ENCODE measurements at places on chromosomes 1 and 21.

GRCh38 chr1:21435646-21436487, 4.1 kb upstream of the NBPF3 start:
- no peak for DNase-seq

DNA sequence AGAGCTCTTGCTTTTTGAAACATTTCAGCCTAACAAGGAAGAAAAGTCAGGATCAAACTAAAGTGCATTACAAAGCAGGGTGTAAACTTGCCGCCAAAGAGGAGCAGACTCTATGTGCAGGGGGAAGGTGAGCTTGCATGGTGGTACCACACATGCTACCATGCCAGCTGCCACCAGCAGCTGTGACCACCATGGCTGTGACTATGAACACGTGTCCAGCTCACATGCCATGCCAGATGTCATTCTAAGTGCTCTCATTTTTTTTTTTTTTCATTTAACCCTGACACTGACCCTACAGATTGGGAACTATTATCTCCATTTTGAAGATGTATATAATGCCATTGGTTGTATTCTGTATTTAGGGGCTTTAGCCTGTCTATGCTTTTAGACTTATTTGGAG, 79.0 kb downstream of the PCP4 start:
- no peak for DNase-seq

DNA sequence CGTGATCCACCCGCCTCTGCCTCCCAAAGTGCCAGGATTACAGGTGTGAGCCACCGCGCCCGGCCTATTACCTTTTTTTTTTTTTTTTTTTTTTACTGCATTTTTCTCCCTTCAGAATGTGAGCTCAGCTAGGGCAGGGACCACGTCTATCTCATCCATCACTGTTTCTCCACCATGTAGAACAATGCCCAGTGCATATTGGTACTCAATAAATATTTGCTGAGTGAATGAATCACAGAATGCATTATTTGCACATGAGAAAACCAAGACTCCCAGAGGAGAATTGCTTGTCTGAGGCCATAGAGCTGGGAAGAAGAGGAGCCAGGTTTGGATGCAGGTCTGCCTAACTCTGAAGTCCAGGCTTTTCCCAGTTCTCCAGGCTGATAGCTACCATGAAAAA, 8.2 kb upstream of the SLC9A1 start:
- DNase-seq: no peak

GRCh38 chr1:153670257-153670858, 435 bp downstream of the ILF2 start:
- DNase-seq: no peak

- DNase-seq: peak; percentile 46
Observed at GRCh38 chr1:106620521-106620954, 435.9 kb upstream of the PRMT6 start.

DNA sequence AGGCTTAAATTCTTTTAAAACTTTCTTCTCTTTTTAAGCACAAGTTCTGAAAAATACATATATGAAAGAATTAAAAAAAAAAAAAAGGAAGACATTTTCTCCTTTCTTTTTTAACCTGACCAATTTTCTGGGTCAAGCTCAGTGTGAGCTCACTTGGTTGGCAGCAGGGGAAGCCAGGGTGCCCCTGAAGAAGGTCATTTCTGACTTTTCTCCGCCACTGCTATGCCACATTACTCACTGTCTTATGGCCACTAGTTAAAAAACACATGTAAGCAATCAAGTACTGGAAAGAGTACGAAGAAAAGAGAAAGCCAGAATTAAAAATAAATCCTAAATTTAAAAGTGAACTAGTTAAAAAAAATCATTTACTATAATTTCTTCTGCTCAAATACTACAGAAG, 275.0 kb downstream of the NEGR1 start:
- DNase-seq: peak; percentile 2

GRCh38 chr1:11463177-11463576, 15.8 kb upstream of the DISP3 start:
- DNase-seq: no peak

GRCh38 chr21:21232320-21232719, 234.1 kb downstream of the NCAM2 start:
- DNase-seq: peak; percentile 56

DNA sequence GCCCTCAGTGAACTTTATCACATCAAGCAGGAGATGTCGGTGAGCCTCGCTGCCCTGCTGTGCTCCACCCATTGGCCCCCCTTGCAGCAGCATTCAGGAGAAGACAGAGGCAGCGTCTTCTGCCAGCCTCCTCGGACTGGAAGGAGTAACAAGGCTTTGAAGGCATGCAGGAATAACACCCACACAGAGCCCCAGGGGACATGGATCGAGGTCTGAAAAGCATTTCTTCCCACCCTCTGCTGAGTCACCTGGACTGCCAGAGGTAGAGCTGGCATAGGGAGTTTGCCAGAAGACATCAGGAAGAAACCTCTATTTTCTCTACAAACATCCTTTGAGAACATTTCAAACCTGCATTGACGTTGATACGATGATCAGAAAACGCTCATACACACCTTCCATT, 42.9 kb downstream of the COL18A1 start:
- DNase-seq: no peak

- DNase-seq: no peak
Observed at GRCh38 chr1:201116091-201116490, 3.9 kb upstream of the CACNA1S start.

- DNase-seq: no peak
Observed at GRCh38 chr1:223052931-223053330, 90.1 kb downstream of the TLR5 start.

DNA sequence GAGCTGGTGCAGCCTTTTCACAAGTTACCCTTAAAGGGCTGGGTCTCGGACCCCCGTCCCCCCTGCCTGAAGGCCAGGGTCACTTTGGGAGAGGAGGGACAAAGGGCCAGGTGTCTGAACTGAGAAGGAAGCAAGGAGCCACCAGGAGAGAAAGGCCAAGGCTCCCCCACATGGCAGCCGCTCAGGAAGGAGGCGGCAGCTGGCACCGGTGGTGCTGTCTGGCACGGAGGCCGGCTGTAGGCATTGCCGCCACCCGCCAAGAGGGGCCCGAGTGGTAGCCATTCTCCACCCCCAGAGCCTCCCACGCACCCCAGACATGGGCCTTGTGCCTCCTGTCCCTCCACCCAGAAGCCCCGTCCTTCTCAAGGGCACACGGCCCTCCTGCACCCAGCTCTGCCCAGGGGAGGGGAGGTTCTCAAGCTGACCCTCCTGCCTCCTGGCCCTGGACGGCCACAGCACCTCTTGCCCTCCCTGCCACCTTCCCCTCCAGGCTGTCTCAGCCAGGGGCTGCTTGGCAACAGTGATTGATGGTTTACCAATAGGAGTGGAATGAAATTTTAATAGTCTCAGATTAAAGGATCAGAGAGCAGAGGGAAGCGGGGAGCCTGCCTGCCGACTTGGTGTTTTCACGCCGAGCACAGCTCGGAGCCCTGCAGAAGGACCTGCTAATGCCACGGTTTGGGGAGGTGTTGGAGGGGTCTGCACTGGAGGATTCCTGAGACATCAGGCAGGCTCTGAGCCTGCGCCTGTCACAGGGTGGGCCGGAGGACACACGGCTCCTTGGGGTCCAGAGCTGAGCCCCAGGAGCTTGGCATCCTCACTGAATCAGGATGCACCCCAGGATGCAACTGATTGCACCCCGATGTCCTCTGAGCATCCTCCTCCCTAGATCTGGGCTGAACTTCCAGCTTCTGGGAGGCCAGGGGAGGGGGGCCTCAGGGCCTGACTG, 211.9 kb upstream of the VAMP3 start:
- DNase-seq: no peak

DNA sequence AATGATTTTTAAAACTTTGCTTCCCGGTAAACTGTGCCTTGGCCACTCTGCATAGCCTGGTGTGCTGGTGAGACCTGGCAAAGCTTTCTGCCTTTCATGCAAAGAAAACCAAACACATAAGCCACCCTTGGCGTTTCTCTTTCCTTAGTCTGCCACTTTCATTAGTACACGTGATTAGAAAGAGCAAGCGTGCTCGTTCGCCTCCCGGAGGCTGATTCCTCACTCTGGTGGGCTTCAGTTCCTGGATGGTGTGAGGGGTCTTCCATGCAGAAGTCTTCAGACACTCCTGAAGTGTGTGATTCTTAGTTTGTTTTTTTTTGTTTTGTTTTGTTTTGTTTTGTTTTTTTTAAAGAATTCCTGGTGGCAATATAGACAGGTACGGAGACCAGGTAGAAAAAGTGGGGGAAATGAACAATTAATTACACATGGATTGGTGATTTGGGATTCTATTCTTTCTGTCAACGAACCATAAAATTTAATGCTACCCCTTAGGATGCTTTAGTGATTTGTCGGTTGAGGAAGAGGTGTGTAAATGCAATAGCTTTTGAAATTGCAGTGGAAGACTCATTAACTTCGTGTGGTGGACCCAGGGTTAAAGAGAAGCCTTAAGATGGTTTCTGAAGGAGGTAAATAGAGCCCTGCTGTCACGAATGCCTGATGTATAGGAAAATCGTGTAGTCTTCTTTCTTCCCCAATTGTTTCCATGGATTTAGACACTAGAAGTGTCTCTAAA, 2.1 kb downstream of the GALNT2 start:
- no peak for DNase-seq

GRCh38 chr21:29347274-29347681, 48.6 kb downstream of the BACH1 start:
- DNase-seq: no peak

- DNase-seq: no peak
Observed at GRCh38 chr1:25706146-25707089, 89.8 kb downstream of the MAN1C1 start.

- no peak for DNase-seq
Observed at GRCh38 chr1:222040121-222040805, 298.4 kb upstream of the DUSP10 start.

GRCh38 chr1:218683242-218683641, 338.1 kb downstream of the TGFB2 start:
- peak; percentile 41 for DNase-seq

GRCh38 chr1:28341591-28341990, 12.8 kb downstream of the MED18 start:
- DNase-seq: peak; percentile 16

GRCh38 chr1:234777856-234778220, 167.9 kb upstream of the IRF2BP2 start:
- no peak for DNase-seq

DNA sequence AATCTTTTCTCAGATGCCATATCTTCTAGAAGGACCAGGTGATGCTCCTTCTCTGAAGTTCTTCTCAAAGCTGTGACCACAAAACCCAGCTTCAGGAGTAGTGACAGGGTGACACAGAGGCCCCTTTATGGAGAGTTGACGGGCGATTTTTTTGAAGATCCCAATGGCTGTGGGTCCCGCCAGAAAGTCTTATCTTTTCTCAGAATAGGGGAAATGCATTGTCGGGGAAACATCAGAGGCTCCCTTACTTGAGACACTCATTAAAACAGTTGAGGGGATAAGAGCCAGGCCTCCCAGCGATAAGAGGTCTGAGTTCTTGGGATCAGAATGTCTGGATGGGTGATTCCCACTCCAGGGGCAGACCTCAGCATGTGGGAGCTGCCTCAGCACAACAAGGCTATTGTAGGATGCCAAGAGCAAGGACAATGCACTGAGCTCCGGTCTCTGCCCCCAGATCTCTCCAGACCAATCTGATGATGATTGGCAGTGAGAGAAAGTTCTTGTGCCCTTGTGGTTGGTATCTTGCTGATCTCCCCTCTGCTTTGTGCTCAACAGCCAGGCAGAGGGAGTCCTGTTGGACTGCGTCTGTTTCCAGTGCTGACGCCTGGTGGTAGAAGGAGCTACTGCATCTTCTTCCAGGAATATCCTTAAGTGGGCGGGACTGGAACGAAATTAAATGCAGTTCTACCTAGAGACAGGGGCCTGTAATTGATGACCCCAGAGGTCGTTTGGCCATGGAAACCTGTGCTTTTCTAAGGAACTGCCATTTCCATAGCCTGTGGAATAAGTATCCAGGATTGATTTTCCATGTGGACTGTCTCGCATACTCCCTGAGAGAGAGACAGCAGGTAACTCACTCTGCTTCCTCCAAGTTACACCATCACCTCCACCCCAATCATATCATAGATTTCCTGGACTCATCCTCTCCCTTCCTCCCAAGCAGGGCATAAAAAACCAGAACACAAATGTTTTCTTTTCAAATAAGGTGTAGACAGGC, 6.8 kb upstream of the ACKR1 start:
- peak; percentile 74 for DNase-seq

- DNase-seq: peak; percentile 40
Observed at GRCh38 chr1:224770336-224770693, 154.2 kb downstream of the CNIH3 start.

DNA sequence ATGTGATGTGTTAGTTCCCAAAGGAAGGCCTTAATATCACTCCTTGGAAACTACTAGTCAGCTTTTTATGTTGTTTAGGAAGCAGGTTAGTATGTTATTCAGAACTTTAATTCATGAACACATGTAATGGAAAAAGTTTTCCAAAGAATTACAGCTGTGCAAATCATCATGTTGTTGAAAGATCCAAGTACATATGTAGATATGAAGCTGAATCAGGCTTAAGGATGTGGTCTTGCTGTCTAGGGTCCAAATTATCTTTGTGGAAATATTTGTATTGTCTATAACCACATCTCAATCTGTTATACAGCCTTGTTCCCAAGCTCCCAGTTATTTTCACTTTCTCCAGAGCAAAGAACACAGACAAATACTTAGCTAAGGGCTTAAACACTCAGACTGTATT, 231.6 kb downstream of the TPR start:
- DNase-seq: peak; percentile 30

DNA sequence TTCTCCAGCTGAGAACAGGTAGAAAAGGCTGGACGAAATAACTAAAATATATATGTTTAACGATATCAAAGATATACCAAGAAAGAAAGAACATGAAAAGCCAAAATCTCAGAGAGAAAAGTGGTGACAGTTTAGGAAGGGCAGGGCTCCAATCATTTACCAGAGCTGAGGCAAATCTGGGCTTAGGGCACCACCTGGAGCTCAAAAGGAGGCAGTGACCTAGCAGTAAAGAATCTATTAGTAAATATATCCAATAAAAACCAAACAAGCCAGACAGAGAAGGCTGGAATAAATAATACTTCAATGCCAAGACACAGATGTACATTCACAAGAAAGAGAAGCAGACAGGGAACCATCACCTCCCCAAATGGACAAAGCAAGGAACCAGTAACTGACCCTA, 43.5 kb downstream of the CHIA start:
- no peak for DNase-seq

GRCh38 chr1:235741294-235741693, 91.7 kb upstream of the GNG4 start:
- peak; percentile 91 for DNase-seq

DNA sequence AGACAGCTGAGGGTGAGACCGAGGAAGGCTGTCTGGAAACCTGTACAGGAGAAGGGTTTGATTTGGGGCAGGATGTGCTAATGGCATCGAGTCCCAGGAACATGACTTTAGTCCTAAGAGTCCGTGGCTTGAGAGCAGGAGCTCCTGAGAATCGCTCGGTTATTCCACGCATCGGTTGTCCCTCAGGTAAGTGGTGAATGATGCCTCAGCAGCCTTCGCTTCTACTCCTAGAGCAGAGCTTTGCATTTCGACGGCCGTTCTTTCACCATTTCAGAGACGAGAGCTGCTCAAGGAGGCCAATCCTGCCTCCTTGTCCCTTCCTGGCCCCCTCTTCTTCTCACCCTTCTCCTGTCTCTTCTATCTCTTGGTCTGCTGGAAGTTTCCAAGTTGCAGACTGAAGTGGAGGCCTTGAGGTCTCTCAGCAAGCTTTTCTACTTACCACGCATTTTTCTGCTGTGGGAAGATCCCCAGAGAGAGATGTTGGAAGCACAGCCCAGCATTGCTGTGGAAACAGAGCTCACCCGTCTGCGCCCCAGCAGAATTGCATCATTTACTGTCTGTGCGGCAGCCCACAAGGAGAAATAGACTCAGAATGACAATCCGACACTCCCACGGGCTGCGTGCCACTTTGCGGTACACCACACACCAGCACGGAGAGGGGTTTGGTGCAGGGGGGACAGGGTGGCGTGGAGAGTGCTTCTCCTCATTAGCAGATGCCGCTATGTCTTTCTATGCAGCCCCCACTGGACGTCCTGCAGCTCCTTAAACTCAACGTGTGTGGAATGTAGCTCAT, 270.7 kb upstream of the C1orf174 start:
- DNase-seq: no peak

Data from fibroblast of skin of scalp (primary cell).